Posterior cingulate gyrus (tissue), 11 donors: ENCODE measurements at places on chromosomes 11 and 22.

DNA sequence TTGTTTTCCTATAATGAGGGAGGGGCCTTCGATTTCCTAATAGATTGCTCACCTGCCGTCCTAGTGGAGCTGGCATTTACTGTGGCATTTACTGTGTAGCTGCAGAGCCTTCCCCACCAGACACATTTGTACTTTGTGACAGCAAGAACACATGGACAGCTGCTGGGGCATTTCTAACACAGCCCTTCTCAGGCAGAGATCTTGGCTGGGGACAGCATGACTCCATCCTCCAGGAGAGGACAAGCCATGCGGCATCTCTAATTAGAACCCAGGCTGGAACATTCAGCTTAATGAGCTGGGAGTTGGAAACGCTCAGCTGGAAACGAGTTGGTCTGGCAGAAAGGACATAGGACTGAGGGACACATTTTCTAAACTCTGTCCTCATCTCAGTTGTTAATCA, 887.5 kb downstream of the NTM start:
- peak; percentile 25 for DNase-seq

- DNase-seq = peak; percentile 93
These were observed 769 bp downstream of the MAFF start for GRCh38 chr22:38202437-38203089.

- DNase-seq = no peak
These were observed 32.4 kb upstream of the SCUBE2 start for GRCh38 chr11:9123595-9124304.

DNA sequence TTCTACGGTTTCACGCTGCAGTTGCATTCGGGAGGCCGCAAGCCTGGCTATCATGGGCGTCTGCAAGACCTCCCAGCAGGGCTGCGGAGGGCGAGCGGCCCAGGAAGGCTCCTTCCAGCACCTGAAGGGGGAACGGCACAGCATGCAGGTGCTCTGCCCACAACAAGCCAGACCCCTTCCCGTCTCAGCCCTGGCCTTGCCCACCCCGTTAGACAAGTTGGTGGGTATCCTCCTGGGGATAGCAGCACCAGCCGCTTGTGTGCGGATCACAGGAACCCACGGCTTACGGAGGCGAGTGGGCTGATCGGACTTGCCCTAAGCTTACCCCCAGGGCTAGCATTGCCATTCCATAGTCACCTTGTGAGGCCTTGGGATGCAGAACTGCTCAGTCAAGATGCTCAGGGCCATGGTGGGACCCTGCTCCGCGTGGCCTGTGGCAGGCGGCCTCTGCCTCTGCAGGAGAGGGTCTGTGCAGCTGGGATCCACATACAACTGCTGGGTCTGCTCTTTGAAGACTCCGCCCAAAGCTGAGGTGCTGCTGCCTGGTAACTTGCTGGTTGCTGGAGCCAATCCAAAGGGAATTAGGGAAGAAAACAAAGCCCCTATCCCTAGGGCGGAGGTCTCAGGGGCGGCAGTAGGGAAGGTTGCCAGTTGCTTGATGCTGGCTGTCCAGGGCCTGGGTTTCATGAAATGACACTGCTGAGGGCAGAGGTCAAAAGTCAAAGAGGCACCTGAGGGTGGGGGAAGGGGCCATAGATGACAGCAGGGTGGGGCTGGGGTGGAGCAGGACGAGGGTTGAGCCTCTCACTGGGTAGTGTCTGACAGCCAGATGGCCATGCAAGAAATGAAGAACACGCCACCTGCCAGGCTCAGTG, 1.4 kb upstream of the OSBPL5 start:
- no peak for DNase-seq

DNA sequence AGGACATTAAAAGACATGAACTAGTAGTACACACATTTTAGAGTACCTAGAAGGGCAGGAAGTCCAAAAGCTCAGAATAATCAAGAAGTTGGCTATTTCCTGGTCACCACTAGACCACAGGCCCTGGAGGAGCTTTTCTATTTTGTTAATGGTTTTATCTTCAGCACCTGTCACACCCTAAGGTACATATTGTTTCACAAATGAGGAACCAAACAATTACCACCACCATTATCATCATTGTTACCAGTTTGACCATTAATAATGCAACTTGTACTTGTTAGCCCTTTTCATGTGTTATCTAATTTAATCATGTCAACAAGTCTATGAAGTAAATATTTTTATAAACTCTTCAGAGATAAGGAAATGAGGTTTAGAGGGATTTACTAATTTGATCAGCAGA, 4.9 kb downstream of the MRPL48 start:
- no peak for DNase-seq

DNA sequence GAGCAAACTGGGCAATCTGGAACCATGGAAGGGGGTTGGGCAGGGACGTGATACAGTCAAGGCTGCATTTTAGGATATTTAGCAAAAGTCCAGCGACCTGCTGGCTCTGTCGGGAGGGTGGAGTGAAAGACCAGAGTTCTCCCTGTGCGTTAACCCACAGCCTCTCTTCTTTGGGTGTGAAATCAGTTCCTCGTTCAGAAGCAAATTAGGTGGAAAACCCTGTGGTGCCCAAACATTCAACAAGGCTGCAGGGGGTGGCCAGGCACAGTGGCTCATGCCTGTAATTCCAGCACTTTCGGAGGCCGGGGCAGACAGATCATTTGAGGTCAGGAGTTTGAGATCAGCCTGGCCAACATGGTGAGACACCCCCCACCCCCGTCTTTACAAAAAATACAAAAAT, 5.9 kb downstream of the TMEM151A start:
- no peak for DNase-seq

DNA sequence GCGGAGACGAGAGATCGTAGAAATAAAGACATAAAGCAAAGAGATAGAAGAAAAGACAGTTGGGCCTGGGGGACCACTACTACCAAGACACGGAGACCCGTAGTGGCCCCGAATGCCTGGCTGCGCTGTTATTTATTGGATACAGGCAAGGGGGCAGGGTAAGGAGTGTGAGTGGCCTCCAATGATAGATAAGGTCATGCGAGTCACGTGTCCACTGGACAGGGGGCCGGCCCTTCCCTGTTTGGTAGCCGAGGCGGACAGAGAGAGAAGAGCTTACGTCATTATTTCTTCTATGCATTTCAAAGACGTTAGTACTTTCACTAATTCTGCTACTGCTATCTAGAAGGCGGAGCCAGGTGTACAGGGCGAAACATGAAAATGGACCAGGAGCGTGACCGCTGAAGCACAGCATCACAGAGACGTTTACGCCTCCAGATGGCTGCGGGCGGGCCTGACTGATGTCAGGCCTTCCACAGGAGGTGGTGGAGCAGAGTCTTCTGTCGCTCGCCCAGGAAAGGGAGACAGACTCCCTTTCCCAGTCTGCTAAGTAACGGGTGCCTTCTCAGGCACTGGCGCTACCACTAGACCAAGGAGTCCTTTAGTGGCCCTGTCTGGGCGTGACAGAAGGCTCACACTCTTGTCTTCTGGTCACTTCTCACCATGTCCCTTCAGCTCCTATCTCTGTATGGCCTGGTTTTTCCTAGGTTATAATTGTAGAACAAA, 24.8 kb downstream of the PPP6R2 start:
- no peak for DNase-seq

GRCh38 chr11:17432002-17432401, 43.5 kb upstream of the KCNJ11 start:
- DNase-seq = no peak

- DNase-seq = no peak
These were observed 2.3 kb downstream of the ADORA2A start for GRCh38 chr22:24429411-24430365.

GRCh38 chr22:26817926-26818325, 160.5 kb downstream of the MIAT start:
- DNase-seq = no peak

GRCh38 chr11:64641596-64642417, 50.8 kb downstream of the SLC22A12 start:
- DNase-seq = no peak

GRCh38 chr11:35160902-35161597, 22.1 kb downstream of the CD44 start:
- DNase-seq = no peak

- DNase-seq = no peak
These were observed 511.2 kb upstream of the LRRC4C start for GRCh38 chr11:41970681-41971080.

DNA sequence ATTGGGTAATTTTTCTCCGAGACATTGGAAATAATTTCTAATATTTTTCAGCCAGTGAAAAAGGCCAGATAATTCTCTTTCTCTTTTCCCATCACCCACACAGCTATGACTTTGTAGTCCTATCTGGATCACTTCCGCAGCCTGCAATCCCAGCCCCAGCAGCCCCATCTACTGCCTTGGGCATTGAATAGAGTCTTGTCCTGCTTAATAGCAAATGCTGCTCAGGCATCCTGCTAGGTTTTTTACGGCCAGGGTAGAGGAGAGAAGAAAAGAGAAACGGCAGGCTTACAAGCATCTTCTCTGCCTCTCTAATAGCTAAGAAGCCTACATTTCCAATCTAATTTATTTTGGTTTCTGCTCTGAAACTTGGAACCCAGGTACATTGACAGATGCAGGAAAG, 154.3 kb upstream of the B3GAT1 start:
- DNase-seq = peak; percentile 90

- DNase-seq = no peak
These were observed 45.2 kb downstream of the SERGEF start for GRCh38 chr11:17967661-17968060.

DNA sequence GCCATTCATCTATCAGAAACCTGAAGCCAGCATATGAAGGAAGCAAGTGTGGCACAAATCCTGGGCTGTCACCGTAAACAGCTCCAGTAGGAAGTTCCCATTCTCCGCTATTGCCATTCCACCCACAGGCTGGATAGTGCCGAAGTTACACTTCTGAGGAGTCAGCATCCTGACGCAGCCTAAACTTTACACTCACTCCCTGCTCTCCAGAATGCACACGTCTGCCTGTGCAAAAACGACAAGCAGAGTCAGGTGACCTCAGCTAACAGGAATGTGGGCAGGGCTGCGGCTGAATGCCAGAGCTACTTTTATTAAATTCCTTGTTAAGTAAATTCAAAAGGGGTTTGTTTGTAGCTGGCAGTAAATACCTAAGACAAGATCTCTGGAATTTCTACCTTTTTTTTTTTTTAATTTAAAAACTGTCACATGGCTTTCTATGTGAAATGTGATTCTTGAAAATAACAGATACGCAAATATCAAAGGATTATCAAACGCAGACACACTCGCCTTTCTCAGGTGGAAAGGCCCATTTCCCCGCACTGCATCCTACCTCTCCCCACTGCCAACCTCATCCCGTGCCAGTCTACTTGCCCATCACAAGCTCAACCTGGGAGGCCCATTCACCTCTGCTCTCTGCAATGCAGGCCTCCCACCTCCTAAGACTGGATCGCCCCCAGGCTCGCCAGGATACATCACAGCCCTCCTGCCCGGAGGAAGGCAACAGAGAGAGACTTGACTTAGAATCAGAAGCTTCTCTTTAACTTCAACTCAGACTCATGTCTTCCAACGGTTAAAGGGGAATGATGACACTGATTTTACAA, 33.5 kb downstream of the NFRKB start:
- no peak for DNase-seq

DNA sequence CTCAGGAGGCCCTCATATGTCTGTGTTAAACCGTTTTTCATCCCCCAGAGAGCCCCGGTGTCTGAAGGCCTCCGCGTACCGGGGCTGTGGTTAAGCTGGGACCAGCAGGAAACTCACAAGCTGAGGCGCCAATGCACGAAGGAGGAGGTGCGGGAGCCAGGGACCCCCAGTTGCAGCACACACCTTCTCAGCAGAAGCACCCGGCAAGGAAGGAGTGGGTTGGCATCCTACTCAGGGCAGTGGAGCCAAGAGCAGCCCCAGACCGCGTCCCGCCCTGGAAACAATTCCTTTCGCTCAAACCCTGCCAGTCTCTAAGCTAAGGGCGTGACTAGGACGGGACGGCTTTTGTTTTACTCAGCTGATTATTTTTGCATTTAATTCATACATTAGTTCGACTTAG, 726.9 kb downstream of the BRD1 start:
- DNase-seq = no peak

DNA sequence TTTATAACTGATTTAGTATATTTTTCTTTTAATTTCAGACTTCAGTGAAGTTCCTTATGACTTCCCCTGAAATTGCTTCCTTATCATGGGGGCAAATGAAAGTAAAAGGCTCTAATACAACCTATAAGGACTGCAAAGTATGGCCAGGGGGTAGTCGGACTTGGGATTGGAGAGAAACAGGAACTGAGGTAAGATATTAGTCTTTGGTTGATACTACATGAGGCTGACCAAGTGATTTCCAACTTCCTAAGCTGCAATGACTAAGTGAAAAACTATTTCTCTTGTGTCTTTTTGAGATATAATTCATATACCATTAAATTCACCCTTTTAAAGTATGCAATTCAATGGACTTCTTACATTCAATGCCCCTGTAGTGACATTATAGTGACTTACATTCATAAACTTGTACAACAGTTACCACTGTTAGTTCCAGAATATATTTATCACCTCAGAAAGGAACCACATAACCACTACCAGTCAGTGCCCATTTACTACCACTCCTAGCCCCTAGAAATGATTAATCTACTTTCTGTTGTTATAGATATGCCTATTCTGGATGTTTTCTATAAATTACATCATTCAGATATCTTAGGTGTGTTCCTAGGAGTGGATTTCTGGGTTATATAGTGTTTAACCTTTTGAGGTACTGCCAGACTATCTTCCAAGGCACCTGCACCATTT, 21.6 kb downstream of the AAMDC start:
- no peak for DNase-seq

GRCh38 chr22:37032134-37032534, 12.6 kb downstream of the MPST start:
- DNase-seq = no peak

DNA sequence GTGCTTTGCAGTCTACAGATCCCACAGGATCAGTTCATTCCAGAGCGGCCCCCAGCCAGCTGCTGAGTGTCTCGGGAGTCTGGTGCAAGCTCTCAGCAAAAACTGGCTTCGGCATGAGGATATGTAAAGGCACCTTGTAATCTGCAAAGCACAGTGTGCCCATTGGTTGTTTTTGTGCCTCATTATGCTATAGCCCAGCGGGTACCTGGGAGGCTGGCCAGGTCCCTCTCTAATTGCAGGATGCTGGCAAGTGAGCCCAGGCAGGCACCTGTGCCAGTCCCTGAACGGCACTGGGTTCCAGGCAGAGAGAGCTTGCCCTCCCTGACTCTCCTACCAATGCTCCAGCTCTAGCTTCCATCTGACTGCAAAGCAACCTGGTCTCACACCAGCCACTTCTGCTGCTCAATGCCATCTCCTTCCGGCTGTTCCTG, 128.7 kb downstream of the DSCAML1 start:
- peak; percentile 81 for DNase-seq

DNA sequence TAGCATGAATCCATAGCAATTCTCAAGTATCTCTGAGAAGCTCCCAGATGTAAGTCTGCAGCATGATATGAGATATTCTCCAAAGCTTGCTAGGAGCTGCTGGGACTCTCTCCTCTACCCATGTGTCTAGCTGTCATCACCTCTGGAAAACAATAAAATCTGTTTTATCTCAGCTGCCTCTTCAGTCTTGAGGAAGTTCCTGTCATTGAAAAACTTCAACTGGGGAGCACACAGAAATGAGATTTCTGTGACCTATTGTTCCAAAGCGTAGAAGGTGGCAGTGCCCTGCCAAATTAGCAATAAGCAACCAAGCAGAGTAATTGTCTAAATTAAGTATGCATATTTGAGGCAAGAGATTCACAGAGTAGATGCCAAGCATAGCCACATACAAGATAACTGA, 1380.6 kb upstream of the RAG2 start:
- DNase-seq = no peak
